ENCODE measurements at places on chromosomes 16 and 17.

- DNase-seq: no peak
Measured at GRCh38 chr16:79267781-79268180, 332.8 kb downstream of the MAF start.

DNA sequence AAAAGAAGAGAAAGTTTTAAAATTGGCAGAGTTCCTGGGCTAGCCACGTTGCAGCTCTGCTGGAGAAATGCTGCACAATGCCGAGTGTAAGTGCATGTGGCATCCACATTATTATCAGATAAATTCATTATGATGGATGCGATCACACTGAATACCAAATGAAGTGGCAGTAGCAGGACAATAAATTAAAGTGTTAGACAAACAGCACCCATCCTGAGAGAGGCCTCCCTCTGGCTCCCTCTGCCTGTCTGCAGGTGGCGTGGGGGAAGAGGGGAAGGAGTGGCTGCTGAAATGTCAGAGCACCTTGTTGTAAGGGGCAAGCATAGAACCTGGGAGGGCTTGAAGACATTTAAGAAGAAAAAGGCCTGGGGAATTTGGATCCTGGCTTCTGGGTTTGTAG lies 324.1 kb downstream of the HAPSTR1 start:
- no peak for DNase-seq

GRCh38 chr16:59783191-59783590 lies 1049.1 kb upstream of the GOT2 start:
- DNase-seq: no peak

GRCh38 chr17:1643293-1643998 lies 2.1 kb downstream of the SCARF1 start:
- peak; percentile 64 for DNase-seq

- DNase-seq: no peak
Measured at GRCh38 chr17:63150490-63150889, 184.5 kb downstream of the TANC2 start.

- DNase-seq: no peak
Measured at GRCh38 chr17:39666601-39667261, 1.5 kb upstream of the PNMT start.

GRCh38 chr17:77308861-77309726 lies 168.3 kb downstream of the SEC14L1 start:
- peak; percentile 91 for DNase-seq

DNA sequence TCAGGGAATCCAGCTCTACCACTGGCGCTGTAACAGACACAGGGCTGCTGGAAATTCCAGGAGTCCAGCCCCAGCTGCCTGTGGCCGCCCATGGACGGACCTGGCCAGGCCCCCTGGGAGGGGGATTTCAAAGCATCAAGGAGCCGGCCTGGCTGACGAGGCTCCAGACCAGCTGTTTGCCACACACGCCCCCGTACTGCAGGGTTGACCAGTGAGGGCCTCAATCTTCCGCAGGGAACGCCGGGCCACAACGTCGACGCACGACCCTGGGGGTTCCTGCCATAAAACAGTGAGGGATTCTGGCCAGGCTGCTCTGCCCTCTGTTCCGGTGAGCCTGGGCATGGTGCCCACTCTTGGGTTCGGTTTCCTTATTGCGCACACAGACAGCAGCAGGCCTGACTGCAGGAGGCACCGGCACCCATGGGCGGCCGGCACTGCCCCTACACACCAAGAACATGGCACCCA lies 3.7 kb downstream of the LMF1 start:
- no peak for DNase-seq

DNA sequence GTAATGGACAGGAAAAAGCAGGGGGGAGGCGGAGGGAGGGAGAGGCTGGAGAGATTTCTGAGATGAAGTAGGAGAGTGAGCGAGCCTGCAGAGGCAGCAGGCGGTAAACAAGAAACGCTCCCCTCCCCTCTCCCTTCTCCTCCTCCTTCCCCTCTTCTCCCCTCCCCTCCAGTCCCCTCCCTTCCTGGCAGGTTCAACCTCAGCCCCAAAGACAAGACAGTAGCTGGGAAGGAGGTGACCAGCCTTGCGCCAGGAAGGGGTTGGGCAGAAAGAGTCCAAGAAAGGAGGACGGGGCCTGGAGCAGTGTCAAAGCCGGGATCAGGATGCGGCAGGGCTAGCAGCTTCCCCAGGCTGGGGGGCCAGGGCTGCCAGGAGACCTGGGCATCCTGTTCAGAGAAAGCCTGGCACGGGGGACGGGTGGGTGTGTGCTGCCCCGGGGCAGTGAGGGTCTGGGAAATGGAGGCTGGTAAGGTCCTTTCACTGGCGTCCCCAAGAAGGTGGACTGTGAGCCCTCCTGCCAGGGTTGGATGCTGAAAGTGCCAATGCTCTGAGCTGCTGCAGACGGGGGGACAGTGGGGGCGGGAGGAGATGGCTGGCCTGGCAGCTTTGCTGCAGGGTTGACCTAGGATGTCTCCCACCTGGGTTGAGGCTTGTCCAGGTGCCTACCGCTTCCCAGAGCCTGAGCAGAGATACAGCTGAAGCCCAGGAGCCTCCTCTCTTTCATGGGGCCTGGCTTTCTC lies 261.6 kb upstream of the TNRC6C start:
- no peak for DNase-seq

GRCh38 chr16:68590201-68590994 lies 51.3 kb downstream of the ZFP90 start:
- peak; percentile 91 for DNase-seq

DNA sequence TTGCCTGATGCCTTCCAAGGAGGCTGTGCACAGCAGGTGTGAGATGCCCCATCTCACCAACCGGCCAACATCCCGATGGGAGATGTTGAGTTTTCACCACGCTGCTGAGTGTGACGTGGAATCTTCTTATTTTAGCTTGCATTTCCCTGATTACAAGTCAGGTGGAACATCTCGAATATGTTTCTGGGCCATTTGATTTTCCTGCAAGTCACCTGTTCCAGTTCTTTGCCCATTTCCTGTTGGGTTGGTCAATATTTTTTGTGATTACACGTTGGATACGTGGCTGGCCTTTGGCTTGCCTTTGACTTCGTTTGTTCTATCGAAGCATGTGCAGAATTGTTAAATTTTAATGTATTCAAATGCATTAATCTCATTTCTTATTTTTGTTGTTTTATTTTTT lies 8.3 kb upstream of the CDH15 start:
- DNase-seq: no peak

DNA sequence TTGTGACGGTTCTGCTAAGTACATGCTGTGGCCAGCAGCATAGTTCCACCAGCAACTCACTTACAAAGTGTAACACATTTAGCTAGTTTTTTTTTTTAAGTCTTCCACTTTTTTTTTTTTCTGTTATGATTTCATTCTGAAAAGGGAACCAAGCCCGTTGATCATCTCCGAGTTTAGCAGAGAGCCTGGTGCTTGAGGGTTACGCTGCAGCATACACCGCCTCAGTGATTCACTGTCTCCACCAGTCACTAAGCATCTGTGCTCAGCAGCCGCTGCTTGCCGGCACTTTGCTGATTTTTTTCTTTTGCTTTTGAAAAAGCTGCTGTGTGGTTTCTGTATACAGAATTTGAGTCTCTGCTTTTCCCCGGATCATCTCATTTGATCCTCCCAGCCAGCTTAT lies 194.5 kb upstream of the CDH13 start:
- DNase-seq: peak; percentile 40

DNA sequence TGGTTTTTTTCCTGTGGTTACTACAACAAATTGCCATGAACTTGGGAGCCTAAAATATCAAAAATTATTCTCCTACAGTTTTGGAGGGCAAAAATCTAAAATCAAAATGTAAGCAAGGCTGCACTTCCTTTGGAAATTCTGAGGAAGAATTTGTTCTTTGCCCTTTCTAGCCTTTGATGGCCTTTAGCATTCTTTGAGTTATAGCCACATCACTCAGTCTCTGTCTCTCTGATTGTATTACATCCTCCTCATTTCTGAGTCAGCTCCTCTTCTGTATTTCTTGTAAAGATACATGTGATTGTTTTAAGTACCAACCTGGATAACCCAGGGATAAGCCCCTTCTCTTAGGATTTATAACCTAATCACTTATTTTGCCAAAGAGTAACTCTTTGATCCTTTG lies 282.0 kb downstream of the BCAS3 start:
- DNase-seq: no peak

GRCh38 chr16:61595605-61596004 lies 440.6 kb downstream of the CDH8 start:
- no peak for DNase-seq

- no peak for DNase-seq
Measured at GRCh38 chr17:81067391-81067811, 32.5 kb downstream of the BAIAP2 start.

DNA sequence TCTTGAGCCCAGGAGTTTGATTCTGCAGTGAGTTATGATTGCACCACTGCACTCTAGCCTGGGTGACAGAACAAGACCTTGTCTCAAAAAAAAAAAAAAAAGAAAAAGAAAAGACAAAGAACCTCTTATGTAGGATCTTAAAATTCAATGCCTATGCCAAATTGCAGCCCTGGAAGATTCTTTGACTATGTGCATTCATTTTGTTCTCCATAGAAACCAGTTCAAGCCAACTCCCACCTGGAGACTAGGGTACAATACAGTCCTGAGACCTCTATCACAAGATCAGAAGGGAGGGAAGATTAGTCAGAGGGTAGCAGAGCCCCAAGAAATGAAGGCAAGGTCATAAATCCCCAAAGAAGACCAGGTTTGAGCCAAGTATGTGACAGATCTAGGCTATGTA lies 90.6 kb upstream of the HAS3 start:
- DNase-seq: no peak

GRCh38 chr17:41966463-41967140 lies at the start of gene CNP:
CNP (plus strand) TSS chr17:41966795; CDS start chr17:41966885, 90 bp downstream.
- DNase-seq: peak; percentile 100

- DNase-seq: peak; percentile 93
Measured at GRCh38 chr16:28210979-28211588, 681 bp downstream of the XPO6 start.

GRCh38 chr17:28384281-28385036 lies 13.0 kb downstream of the SARM1 start:
- peak; percentile 69 for DNase-seq

DNA sequence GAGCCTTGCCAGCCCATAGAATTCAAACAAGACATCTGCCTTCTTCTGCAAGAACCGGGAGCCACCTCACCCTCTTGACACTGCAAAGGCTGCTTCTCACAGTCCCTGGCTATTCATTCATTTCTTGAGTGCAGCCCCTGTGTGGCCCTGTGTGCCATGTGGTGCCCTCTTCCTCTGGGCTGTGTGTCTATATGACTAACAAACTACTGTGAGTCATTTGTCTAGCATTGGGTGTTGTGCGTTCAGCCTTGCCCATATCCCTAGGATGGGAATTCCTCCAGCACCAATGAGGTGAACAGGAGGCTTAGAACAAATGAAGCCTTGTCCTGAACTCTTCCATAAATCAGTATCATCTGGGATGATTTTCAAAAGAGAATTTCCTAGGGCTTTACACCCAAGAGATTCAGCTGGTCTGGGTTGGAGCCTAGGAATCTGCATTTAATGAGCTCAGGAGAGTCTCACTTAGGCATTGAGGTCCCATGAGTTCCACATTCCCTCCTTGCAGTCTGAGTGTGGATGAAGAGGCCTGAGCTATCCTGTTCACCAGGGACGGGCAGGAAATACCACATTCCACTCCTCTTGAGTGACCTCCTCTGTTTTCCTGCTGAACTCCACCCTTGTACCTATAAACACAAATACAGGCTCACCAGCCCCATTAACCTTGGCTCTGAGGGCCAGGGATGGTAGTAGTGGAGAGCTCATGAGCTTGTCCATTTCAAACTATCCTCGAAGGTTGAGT lies 308.7 kb upstream of the N4BP1 start:
- DNase-seq: no peak

DNA sequence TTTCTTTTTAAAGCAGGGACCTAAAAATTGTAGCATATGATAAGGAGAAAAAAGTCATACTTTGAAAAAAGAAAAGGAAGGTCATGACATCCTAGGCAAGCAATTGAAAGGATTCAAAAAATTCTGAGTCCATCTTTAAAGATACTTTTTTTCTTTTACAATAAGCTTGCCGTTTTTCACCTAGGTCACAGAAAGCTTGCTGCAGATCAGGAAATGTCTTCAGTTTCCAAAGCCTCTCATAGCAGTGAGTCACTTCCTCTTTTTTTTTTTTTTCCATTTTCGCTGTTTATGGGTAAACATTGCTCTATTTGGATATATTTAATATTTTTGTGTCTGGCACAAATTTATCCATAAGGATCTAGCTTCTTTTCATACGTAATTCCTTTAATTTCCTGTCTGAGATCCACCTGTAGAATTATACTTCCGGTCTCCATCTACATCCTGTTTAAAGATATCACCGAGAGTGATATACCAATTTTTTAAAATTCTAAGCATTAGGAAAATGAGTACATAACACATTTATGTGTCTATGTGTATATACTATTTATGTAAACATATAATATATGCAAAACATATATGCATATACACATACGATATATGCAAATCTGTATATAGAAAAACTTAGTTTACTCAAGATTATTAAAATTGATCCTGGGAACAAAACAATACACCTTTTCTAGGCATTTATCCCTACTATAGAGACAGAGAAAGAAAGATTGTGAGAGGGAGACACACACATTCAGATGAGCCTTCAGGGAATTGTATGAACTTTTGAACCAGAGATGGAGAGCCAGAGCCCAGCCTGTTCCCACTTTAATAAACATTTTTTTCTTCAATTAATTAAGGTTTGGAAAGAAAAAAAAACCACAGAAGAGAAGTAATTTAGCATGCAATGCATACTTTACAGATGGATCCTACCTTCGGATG lies 134.4 kb downstream of the SKAP1 start:
- no peak for DNase-seq

DNA sequence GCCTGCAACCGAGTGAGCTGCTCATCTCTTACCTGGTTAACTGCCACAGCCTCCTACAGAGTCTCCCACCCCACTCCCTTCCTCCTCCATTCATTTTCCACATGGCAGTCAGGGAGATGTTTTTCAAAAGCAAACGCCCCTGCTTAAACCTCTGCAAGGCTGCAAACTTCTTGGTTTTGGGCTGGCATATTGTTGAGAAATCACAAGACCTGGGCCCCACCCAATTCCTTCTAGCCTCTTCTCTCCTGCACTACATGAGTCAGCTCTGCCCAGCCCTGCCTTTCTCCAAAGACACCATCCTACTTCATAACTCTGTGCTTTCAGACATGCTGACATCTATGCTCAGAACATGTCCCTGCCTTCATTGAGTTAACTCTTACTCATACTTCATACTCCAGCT lies 136.1 kb downstream of the SPACA3 start:
- DNase-seq: no peak

DNA sequence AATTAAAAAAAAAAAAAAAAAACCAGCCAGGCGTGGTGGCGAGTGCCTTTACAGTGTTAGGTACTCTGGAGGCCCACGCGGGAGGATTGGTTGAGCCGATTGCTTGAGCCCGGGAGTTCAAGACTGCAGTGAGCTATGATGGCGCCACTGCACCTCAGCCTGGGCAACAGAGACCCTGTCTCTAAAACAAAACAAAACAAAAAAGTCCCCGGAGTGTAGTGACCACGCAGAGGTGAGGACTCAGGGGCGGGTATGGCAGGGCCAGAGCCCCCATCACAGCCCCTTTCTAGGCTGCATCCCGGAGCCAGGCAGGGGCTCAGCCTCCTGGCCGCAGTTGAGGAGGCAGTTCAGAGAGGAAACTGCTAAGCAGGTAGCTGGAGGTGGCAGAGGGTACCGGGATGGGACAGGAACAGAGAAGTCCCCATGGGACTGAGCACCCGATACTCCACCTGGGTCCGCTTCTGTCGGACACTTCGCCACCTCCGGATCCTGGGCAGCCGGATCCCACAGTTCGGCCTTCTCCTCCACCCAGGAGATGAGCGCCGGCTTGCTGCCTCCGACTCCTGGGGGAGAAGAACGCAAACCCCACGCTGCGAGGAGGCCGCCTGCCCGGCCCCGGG lies 800 bp downstream of the ZNF747 start:
- no peak for DNase-seq

GRCh38 chr16:67965668-67966548 lies 2.5 kb downstream of the SLC12A4 start:
- peak; percentile 32 for DNase-seq

- DNase-seq: no peak
Measured at GRCh38 chr16:75088216-75088615, 28.4 kb downstream of the LDHD start.

Data from GM03348 (cell line).